ENCODE measurements at places on chromosomes 3 and 15.
A peak's percentile ranks its signal among the peaks of the same experiment; 100 is the strongest.

GRCh38 chr3:76930712-76931111, 109.2 kb upstream of the ROBO2 start:
- DNase-seq: no peak

DNA sequence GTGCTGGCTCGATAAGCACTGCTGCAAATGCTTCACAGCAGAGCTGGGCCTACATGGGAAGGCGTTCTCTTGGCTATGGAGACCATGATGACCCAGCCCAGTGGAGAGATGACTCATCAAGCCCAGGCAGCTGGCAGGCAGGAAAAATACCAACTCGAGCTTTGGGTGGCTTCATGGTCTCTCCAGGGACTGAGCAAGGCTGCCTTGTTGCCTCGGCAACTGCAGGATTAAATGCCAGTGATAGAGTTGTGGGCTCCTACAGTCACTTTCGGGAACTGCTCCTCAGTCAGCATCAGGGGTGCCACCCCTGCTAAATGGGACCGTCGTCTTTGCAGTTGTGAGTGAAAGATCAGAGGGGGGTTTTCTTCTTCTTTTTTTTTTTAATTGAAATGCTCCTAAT, 54.6 kb upstream of the MYZAP start:
- DNase-seq: no peak

- no peak for DNase-seq
These were observed 1199.9 kb downstream of the SI start for GRCh38 chr3:163878396-163878795.

DNA sequence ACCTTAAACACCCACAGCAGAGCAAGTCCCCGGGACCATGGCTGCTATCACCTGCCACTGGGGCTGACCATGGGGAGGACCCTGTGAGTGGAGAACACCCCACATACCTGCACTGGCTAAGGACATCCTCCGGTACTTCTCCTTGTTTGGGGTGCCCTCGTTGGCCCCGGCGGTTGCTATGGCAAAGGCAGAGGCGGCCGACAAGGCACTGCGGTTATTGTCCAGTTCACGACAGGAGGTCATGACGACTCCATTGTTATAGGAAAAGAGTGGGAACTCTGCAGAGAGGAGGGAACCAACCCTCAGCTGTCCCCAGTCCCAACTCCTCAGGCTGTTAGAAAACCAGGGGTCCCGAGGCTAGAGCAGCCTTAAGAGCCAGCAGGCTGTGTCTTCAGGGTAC, 54.8 kb upstream of the CTSH start:
- no peak for DNase-seq

DNA sequence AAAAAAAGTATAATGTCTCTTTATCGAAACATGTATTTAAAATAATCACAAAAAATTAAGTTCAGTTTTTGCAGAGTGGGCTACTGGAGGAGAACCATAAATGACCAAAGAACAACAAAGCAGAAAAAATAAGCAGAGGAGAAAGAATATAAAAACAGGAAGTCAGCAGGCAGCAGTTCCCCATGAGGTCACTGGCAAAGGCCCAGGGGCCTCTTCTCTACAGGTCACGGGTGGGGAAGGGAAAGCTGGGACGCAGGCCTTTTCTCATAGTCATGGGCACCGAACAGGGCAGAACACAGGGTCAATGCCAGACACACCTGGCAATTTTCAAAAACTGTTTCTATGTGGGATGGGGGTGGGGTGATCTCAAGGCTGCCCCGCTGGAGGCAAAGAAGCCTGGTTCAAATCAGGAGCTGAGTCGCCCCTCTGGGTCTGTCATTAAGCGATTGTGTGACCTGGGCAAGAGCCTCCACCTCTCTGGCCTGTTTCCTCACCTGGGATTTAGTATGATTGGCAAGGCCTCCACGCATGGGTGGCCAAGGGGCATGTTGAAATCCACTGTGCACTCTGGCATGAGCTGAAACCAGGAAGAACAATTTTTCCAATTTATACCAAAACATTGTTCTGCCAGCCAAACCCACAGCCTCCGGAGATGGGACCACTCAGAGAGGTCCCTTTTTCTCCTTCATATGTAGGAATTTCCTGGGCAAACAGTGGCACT, 43.8 kb upstream of the UACA start:
- DNase-seq: no peak

DNA sequence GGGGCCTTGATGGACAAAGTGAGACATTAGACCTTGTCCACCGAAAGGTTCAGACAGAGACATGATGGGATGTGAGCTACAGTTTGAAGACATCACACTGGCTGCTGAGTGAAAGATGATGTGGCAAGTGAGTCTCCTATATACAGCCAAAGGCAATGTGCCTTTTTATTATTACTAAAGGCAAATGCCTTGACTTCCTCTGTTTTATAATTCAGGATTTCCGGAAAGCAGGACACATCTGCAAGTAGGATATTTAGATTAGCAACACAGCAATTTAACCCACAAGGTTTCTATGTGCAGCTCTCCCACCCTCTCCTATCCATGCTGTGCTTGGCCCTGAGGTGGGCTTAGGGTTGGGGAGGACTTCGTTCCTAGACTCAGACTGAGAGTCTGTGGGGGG, 20.7 kb downstream of the SPATA12 start:
- no peak for DNase-seq

DNA sequence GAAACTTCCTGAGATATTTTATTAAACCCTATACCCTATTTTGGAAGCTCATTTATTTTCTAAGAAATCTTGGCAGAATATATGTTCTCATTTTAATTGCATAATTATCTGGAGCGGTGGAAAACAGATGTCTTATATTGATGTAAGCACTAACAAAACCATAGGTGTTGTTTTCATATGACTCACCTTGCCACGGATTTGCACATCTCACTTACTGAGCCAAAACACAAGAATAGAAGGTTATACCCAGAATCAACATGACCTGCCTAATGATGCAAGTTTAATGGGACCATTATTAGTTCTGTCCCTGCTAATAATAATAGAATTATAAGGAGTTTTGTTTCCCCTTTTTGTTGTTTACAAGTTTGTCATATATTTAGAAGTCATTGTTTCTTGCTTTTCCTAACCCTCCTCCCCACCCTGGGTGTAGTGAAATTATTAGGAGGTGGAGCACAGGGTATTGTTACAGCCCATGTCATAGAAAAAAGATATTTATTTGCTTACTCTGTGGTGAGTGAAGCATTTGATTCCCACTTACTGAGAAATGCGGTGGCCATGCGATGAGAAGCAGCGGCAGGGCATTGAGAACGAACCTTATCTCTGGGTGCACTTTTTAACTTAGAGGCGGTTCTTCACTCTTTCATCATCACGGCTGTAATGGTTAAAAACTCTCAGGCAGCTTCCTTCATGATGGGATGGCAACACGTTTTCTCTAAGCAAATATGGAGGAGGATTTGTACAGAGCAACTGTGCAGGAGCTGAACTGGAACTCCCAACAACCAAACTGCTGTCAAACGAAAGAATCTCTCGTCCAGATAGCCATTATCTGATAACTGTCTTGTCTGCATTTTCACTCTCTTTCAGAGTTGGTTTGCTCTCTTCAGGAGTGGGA, 521 bp downstream of the IL5RA start:
- DNase-seq: no peak

GRCh38 chr15:26438718-26439117, 334.1 kb downstream of the GABRB3 start:
- no peak for DNase-seq

GRCh38 chr3:171169443-171169842, 142.9 kb upstream of the SLC2A2 start:
- no peak for DNase-seq

- no peak for DNase-seq
These were observed 273.3 kb upstream of the ZPLD1 start for GRCh38 chr3:102161384-102162006.

DNA sequence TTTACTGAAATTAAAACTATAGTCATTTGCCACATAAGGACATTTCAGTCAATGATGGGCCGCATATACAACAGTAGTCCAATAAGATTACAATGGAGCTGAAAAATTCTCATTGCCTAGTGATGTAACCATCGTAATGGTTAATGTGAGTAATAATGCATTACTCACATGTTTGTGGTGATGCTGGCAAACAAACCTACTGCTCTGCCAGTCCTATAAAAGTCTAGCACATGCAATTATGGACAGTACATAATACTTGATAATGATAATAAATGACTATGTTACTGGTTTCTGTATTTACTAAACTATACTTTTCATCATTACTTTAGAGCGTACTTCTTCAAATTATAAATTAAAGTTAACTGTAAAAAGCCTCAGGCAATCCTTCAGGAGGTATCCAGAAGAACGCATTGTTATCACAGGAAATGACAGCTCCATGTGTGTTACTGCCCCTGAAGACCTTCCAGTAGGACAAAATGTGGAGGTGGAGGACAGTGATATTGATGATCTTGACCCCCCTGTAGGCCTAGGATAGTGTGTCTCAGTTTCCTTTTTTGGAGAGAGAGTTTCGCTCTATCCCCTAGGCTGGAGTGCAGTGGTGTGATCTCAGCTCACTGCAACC, 102.7 kb downstream of the ATP1B3 start:
- DNase-seq: no peak

DNA sequence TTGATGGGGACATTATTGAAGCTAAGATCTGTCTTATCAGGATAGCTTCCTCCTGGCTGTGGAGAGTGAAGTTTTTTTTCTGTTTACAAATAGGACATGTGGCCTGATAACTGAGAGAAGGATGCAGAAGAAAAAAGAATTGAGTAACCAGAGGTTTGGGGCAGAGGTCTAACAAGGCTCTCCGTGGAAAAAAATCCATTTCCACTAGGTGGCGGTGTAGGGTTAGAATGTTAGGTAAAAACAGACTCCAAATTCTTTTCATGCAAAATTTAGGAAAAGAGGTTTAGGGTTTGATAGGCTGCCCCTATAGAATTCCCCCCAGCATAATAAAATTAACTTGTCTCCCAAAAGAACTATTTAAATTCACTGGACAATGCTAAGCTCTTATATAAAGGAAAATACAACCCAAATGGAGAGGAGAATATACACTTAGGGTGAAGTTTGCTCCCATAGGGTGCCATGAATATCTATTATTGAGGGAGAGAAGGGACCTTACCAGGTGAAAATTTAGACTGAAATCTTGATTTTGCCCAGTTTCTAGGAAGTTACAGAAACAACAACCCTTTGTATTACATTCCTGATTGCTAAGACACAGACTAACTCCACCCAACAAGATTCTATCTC, 1560.4 kb downstream of the OTOL1 start:
- DNase-seq: no peak

DNA sequence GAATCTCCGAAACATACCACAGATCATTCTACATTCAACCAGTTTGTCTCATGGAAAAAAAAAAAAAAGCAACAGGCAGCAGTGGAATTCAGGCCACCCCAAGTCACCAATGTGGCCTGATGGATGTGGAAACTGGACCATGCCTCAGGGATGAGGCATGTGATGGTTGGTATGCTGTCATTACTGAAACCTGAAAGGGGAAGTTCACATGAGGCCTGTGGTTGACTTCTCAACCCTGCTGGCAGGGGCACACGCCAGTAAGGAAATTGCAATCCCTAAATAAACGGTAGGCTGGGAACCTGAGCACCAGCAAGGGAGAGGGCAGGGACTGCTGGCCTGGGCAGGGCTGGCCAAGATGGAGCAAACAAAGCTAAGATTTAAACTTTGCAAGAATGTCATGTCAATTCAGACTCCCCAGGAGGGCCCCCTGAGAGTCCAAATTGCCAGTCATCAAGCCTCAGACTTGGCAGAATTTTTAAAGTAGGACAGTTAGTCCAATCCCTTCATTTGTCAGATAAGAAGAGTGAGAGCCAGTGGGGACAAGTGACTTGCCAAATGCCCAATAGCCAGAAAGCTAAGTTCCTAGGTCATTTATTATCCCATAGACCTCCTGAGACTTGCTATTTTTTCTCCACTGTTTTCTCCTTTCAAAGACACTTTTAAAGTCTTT, 310.4 kb downstream of the ERC2 start:
- no peak for DNase-seq

DNA sequence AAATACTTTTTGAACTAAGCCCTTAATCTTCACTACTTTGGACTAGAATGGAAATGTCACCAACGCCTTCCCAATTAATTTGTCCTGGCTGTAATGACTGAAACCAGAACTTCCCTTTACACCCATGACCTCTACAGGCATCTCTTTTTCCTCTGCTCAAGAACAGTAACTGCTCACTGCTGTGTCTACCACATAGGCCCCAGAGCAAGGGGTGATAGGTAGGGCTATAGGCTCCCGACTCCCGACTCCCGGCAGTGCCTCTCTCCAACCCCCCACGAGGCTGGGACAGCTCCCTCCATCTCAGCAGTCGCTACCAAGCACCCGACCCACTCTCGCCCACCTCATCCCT, 384 bp upstream of the LEKR1 start:
- DNase-seq: no peak

GRCh38 chr3:56133423-56133822, 334.8 kb downstream of the ERC2 start:
- DNase-seq: no peak

DNA sequence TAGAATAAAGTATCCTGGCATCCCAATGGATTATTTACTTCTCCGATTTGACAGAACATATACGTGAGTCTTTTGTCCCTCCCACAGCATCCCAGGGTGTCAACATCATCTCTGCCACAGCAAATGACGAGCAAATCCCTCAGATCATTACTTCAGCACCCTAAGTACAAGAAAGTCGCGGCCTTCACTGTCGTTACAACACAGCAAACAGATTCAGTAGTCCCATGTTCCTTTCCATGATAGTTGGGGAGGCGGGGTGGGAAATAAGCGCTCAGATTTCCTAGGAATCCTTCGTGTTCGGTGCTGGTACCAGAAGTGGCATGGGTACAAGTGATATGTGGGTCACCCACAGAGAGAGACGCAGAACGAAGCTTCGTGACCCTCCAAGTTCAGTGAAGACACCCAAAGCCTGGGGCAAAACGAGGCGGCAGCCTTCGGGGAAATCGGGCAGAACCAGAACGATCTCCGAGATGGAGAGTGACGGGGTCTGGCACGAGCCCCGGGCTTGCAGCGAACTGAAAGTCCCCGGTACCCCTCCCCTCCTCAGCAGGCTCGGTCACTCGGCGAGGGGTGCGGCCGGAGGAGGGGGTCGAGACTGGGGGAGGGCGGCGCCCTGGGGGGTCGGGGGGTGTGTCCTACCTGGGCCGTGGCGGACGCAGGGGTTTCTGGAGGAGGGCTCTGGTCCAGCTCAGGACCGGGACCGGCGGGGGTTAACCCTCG, 619 bp downstream of the TTBK2 start:
- peak; percentile 34 for DNase-seq

DNA sequence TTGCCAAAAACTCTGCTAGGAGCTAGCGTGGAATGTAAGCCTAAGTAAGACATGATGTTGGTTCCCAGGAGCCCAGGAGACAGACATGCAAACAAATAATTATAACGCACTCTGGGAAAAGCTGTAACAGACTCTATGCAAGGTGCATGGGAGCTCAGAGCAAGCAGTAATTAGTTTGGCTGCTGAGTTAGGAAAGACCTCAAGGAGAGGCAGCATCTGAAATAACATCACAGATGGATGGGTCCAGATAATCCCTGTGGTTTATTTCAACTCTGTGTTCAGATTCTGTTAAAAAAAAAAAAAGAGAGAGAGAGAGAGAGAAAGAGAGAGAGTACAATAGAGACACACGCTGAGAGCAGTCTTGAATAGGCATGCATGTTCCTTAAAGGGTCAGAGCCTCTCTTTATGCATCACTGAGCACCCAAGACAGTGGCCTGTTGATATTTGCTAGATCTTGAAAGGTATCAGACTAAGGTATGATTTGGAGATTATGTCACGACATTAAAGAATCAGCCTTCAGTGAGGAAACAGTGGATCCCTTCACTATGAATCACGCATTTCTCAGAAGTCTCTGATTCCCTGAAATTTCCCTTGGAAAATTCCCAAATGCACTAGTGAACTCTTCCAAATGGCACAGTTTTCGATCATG, 124.4 kb upstream of the LIPC start:
- no peak for DNase-seq

Measured in stimulated activated naive CD4-positive, alpha-beta T cell (primary cell).